RWPE2 (cell line): ENCODE measurements at places on chromosomes 12 and 14.

DNA sequence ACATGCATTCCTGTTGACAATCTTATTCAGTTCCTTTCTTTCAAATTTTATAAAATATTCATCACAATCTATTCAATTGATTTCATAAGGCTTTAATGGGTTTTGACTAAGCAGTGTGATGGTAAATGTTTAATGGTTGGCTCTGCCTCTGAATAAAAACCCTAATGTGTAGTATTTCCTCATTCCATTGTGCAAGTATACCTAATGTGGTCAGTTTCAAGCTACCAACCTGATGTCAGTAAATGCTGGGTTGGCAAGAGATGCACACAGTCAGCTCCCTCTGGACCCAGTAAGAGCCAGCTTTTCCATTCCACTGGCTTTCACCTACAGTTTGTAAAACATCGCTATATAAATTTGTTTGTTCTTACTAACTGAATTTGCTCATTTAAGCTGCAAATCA lies 53.9 kb downstream of the METTL25 start:
- no peaks in the 10 kb centered on the region for H3K27me3 ChIP-seq
- no peaks in the 10 kb centered on the region for H3K36me3 ChIP-seq
- peak overlapping the region; percentile 47 for H3K27ac ChIP-seq
- DNase-seq = no peak
- no peak overlapping the region for H3K4me3 ChIP-seq

DNA sequence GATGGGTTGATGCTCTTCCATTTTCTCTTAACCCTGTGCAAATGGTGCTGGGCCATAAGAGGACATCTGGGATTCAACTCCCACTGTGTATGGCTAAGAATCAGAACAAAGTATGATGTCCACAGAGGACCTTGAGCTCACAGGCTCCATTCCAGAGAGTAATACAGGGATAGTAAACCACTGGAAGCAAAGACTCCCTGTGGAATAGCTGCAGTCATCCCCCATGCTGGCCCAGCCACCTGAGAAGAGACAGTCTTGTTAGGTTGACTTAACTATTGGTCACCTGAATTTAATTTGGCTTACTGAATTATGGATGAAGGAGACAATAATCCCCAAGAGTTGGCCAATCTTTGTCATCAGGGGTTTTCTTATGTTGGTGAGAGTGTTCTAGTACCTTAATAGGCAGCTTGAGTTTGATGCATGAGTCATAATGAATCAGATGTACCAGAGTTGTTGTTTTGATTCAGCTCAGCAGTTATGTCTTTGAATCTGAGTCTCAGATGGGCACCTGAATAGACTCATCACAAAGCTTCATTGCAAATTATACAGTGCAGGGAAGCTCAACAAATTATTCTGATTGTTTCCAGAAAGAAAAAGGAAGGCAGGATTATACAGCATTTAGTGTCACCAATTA lies 122.7 kb downstream of the SSPN start:
- H3K27me3 ChIP-seq = no peaks in the 10 kb centered on the region
- peaks cover 25% of the 10 kb centered on the region for H3K4me1 ChIP-seq
- no peak overlapping the region for H3K4me3 ChIP-seq
- no peaks in the 10 kb centered on the region for H3K36me3 ChIP-seq
- peak overlapping the region; percentile 89 for H3K27ac ChIP-seq

GRCh38 chr12:120798696-120799095 lies 73.1 kb downstream of the ACADS start:
- DNase-seq = no peak
- no peaks in the 10 kb centered on the region for H3K4me1 ChIP-seq
- no peak overlapping the region for H3K4me3 ChIP-seq
- no peak overlapping the region for H3K27ac ChIP-seq

DNA sequence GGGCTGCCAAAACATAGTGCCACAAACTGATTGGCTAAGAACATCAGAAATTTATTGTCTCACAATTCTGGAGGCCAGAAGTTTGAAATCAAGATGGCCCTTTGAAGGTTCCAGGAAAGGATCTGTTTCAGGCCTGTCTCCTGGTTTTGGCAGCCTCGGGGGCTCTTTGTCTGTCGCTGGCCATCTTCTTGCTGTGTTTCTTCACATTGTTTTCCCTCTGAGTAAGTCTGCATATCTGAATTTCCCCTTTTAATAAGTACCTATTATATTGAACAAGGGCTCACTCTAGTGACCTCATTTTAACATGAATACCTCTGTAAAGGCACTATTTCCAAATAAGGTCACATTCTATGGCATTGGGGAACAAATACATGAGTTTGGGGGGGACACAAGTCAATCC lies 467.1 kb upstream of the MGAT4C start:
- H3K27ac ChIP-seq = no peak overlapping the region
- H3K4me3 ChIP-seq = no peak overlapping the region
- H3K27me3 ChIP-seq = no peaks in the 10 kb centered on the region

DNA sequence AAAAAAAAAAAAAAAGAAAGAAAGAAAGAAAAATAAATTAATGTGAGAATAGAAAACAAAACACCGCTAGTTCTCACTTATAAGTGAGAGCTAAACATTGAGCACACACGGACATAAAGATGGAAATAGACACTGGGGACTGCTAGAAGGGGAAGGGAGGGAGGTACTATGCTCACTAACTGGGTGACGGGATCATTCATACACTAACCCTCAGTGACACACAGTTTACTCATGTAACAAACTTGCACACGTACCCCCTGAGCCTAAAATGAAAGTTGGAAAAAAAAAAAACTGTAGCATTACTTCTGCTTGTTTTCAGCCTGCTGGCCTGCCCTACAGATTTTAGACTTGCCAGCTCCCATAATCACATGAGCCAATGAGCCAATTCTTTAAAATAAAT lies 10.5 kb upstream of the PRMT5 start:
- H3K27me3 ChIP-seq = no peaks in the 10 kb centered on the region
- peaks cover 36% of the 10 kb centered on the region for H3K36me3 ChIP-seq
- H3K4me3 ChIP-seq = no peak overlapping the region
- H3K4me1 ChIP-seq = no peaks in the 10 kb centered on the region
- DNase-seq = no peak
- no peak overlapping the region for H3K27ac ChIP-seq

GRCh38 chr14:80850197-80850814 lies 91.2 kb downstream of the CEP128 start:
- H3K27me3 ChIP-seq = no peaks in the 10 kb centered on the region
- DNase-seq = no peak
- H3K27ac ChIP-seq = no peak overlapping the region

- H3K36me3 ChIP-seq = no peaks in the 10 kb centered on the region
- no peaks in the 10 kb centered on the region for H3K4me1 ChIP-seq
- DNase-seq = no peak
- H3K4me3 ChIP-seq = no peak overlapping the region
- H3K27me3 ChIP-seq = peaks cover 26% of the 10 kb centered on the region
These were observed 17.4 kb upstream of the ANKRD33 start for GRCh38 chr12:51870504-51870903.

DNA sequence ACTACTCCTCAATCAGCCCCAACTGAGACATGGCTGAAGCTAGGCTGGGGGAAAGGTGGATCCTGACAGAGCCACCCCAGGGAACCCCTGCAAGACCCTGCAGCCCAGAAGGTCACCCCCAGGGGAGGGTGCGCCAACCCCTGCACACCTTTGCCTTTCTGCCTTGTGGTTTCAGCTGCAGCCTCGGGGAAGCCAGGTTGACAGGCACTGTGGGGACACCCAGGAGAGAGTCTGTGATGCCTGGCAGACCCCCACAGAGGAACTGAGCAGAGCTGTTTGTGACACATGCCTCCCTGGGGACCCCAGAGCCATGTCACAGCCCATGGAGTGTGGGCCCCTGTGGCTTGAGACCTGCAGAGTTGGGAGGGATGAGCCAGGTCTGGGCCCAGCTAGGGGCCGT lies 11.8 kb upstream of the HHIPL1 start:
- no peaks in the 10 kb centered on the region for H3K4me1 ChIP-seq
- no peaks in the 10 kb centered on the region for H3K27me3 ChIP-seq
- no peak for DNase-seq
- H3K36me3 ChIP-seq = no peaks in the 10 kb centered on the region

DNA sequence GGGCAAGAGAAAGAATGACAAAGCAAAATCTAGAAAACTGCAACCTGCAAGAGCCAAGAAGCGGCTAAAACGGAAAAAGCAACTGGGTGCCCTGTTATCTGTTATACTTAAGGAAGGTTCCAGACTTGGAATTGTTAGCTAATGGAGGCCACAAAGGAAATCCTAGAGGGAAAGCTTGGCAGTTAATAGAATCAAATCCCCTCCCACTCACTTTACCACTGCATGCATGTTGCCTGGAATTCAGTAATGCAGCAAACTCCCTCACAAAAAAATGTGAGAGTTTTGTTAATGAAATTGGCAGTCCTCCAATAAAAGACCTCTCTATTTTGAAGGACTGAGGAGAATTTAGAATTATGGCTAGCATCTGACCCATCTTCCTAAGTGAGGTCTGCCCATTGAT lies 164.2 kb upstream of the SOX5 start:
- H3K4me1 ChIP-seq = no peaks in the 10 kb centered on the region
- no peaks in the 10 kb centered on the region for H3K27me3 ChIP-seq
- no peak for DNase-seq
- no peak overlapping the region for H3K4me3 ChIP-seq
- H3K27ac ChIP-seq = no peak overlapping the region

DNA sequence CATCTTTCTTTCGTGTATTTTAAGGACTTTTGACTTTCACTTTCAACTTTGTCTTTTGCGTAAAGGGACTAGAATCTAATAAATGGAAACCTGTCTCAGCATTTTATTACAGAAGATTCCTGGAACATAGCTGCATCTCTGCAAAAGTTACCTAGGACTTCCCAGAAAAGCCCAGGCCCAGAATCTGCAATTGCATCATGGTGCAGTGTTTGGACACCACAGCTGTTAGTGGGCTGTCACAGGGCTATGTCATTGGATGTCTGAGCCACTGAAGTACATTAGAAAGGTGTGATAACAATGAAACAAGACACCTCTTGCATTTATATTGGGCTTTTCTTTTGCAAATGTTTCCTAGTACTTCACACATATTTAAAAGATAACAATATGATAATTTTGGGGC lies 199.9 kb upstream of the IGF1 start:
- no peak overlapping the region for H3K4me3 ChIP-seq
- no peaks in the 10 kb centered on the region for H3K27me3 ChIP-seq
- H3K4me1 ChIP-seq = no peaks in the 10 kb centered on the region
- H3K27ac ChIP-seq = no peak overlapping the region
- no peaks in the 10 kb centered on the region for H3K36me3 ChIP-seq

- H3K4me3 ChIP-seq = no peak overlapping the region
- no peaks in the 10 kb centered on the region for H3K4me1 ChIP-seq
- no peak for DNase-seq
- H3K36me3 ChIP-seq = no peaks in the 10 kb centered on the region
These were observed 91.7 kb upstream of the SEL1L start for GRCh38 chr14:81625343-81625742.

- H3K4me1 ChIP-seq = no peaks in the 10 kb centered on the region
- H3K27ac ChIP-seq = no peak overlapping the region
- no peak overlapping the region for H3K4me3 ChIP-seq
- H3K36me3 ChIP-seq = no peaks in the 10 kb centered on the region
These were observed 618.6 kb upstream of the TMEM132C start for GRCh38 chr12:127648321-127648720.
